ENCODE measurements at places on chromosomes 16 and 17. TPM values are rescaled to one million over a fixed set of nuclear protein-coding genes. Genes with fewer than 3 reads are reported as not detected.
A peak's percentile ranks its signal among the peaks of the same experiment; 100 is the strongest.

NXPH3 gene
- total RNA-seq, result 0.46 TPM

SCNN1B gene
- total RNA-seq, result 1.5 TPM

AANAT gene
- not detected for total RNA-seq

HOXB1 gene
- not detected for total RNA-seq

SSH2 gene
- 83.8 TPM for total RNA-seq

SLC39A11 gene
- 18.6 TPM for total RNA-seq

ARHGAP44 gene
- 0.42 TPM for total RNA-seq

- H3K4me1 ChIP-seq, result peaks cover 39% of the 10 kb centered on the region
- peaks cover 12% of the 10 kb centered on the region for H3K36me3 ChIP-seq
- H3K4me3 ChIP-seq, result no peak overlapping the region
- H3K27ac ChIP-seq, result peak overlapping the region; percentile 15
- H3K27me3 ChIP-seq, result no peaks in the 10 kb centered on the region
- no peak for DNase-seq
Observed at GRCh38 chr17:29732613-29733012, 109.9 kb upstream of the CORO6 start.

DNA sequence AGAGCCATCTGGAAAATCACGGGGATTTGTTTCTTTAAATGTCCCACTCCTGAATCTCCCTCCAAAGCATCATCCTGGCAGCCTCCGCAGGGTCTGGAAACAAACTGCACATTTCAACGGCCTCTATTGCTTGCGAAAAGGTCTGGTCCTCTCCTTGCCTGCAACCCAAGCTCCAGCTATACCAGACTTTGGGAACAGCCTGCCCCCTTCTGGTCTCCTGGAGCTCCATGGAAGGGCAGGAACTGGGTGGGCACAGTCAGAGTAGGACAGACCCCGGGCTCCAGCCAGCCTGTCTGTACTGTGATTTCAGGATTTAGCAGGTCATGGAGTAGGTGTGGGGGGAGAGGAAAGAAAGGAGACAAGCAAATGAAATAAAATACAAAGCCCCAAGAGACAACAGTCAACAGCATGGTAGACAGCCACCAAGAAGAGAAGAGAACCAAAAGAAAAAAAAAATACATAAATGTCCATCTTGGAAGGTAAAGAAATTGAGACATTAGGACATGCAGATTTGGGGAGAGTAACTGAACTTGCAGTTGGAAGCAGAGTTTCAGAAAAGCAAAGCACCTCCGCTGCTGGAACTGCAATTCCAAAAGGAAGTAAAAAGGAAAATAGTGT, 2.7 kb downstream of the XYLT1 start:
- H3K4me1 ChIP-seq, result no peaks in the 10 kb centered on the region
- H3K27me3 ChIP-seq, result peaks cover 28% of the 10 kb centered on the region
- no peaks in the 10 kb centered on the region for H3K36me3 ChIP-seq
- no peak overlapping the region for H3K4me3 ChIP-seq
- no peak overlapping the region for H3K27ac ChIP-seq

DNA sequence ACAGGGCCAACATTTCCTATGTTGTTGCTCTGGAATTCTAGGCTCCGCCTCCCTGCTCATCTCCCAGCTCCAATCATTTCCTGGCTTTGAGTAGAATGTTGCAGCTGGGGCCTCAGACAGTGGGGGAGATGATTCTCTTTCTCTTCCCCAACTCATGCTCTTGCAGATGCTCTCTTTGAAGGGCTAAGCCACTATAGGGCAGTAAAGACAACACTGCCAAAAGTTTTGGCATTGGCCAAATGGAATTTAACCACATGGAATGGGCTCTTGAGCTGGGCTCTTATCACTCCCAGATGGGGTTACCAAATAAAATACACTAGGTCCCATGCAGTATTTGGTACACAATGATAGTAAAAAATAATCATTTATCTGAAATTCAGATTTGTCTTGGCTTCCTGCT, 19.6 kb upstream of the EFCAB13 start:
- no peaks in the 10 kb centered on the region for H3K4me1 ChIP-seq
- no peak overlapping the region for H3K4me3 ChIP-seq
- no peaks in the 10 kb centered on the region for H3K36me3 ChIP-seq
- H3K27me3 ChIP-seq, result no peaks in the 10 kb centered on the region
- H3K27ac ChIP-seq, result no peak overlapping the region

DNA sequence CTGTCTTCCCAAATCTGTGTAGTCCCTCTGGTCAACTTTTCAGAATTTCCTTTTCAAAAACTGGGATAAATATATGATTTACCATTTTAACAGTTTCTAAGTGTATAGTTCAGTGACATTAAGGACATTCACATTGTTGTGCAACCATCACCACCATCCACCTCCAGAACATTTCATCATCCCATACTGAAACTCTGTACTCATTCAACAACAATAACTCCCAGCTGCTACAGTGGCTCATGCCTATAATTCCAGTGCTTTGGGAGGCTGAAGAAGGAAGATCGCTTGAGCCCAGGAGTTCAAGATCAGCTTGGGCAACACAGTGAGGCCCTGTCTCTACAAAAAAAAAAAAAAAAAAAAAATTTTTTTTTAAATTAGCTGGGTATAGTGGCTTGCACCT, 131.0 kb downstream of the AATF start:
- H3K27ac ChIP-seq, result no peak overlapping the region
- H3K36me3 ChIP-seq, result no peaks in the 10 kb centered on the region
- no peak overlapping the region for H3K4me3 ChIP-seq
- no peaks in the 10 kb centered on the region for H3K27me3 ChIP-seq

GRCh38 chr17:32786169-32786568, 90.8 kb downstream of the MYO1D start:
- no peak for DNase-seq
- H3K36me3 ChIP-seq, result no peaks in the 10 kb centered on the region
- H3K4me3 ChIP-seq, result no peak overlapping the region
- no peaks in the 10 kb centered on the region for H3K27me3 ChIP-seq
- no peaks in the 10 kb centered on the region for H3K4me1 ChIP-seq

DNA sequence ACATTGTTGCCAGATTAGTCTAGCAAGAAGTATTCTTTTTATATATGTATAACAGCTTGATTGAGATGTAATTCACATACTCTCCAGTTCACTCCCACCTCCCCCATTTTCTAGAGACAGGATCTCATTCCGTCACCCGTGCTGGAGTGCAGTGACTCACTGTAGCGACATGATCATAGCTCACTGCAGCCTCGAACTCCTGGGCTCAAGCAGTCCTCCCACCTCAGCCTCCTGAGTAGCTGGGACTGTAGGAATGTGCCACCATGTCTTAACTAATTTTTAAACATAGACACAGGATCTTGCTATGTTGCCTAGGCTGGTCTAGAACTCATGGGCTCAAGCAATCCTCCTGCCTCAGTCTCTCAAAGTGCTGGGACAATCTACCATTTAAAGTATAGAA, 3.3 kb upstream of the RSAD1 start:
- no peak overlapping the region for H3K27ac ChIP-seq
- no peak overlapping the region for H3K4me3 ChIP-seq
- H3K36me3 ChIP-seq, result no peaks in the 10 kb centered on the region
- DNase-seq, result no peak

- peaks cover 41% of the 10 kb centered on the region for H3K36me3 ChIP-seq
- H3K27me3 ChIP-seq, result no peaks in the 10 kb centered on the region
- H3K4me1 ChIP-seq, result peaks cover 36% of the 10 kb centered on the region
- H3K4me3 ChIP-seq, result peak overlapping the region; percentile 100
- peak overlapping the region; percentile 99 for H3K27ac ChIP-seq
Observed at GRCh38 chr17:4947411-4948165, 742 bp downstream of the PFN1 start.

DNA sequence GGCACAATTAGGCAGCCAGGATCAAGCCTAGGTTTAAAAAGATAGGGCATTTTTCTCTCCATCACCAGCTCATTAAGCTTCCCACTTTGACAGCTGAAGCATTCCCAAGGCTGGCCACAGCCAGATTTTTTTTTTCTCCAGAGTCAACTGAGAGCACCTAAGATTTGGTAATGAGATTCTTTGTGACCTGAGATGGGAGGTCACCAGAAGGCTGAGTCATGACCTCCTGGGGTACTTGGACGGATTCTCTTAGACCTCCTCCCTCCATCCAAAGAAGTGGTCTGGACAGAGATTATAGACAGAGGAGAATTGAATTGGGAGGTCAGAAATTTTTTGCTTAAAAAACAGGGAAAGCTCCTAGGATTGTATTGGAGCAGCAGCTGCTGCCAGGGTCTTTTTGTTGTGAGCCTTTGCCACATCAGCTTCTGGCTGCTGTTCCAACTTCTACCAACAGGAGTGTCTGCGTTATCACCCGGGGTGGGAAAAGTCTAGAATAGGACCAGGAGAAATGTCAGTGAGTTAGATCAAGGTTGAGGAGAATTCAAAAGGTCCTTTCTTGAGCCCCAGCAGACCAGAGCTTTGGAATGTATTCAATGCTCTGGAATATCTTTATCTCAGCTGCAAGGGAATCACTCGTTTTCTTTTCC, 221.2 kb upstream of the N4BP1 start:
- H3K27me3 ChIP-seq, result peaks cover 30% of the 10 kb centered on the region
- H3K36me3 ChIP-seq, result no peaks in the 10 kb centered on the region
- peak; percentile 6 for DNase-seq
- no peak overlapping the region for H3K27ac ChIP-seq
- H3K4me3 ChIP-seq, result no peak overlapping the region

- H3K4me1 ChIP-seq, result no peaks in the 10 kb centered on the region
- no peak overlapping the region for H3K4me3 ChIP-seq
- no peaks in the 10 kb centered on the region for H3K36me3 ChIP-seq
Observed at GRCh38 chr17:55898195-55898594, 147.3 kb downstream of the PCTP start.

- DNase-seq, result no peak
- H3K4me1 ChIP-seq, result no peaks in the 10 kb centered on the region
- H3K4me3 ChIP-seq, result no peak overlapping the region
Observed at GRCh38 chr16:70738083-70738977, 52.5 kb upstream of the MTSS2 start.

DNA sequence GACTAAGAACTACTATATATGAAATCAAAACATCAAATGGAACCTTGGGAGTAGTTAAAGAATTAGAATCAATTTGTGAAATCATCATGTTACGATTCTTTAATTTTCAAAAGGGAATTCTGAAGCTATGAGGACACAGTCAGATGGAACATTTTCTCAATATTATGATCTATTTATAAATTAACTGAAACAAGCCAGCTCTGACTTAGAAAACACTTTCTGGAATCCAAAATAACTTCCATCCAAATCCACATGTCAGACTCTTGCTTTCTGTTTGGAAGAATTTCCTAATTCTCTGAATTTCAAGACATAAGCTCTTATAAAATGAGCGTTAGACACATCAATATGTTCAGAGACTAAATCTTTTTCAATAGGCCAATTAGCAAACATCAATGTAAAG, 737.7 kb upstream of the SOX9 start:
- no peak for DNase-seq
- no peak overlapping the region for H3K4me3 ChIP-seq
- H3K4me1 ChIP-seq, result no peaks in the 10 kb centered on the region
- no peaks in the 10 kb centered on the region for H3K36me3 ChIP-seq

- peak; percentile 89 for DNase-seq
- H3K4me3 ChIP-seq, result peak within 1 kb of the TSS; percentile 81
- peaks cover 36% of the 10 kb centered on the region for H3K4me1 ChIP-seq
- H3K27ac ChIP-seq, result peak within 1 kb of the TSS; percentile 90
- H3K27me3 ChIP-seq, result no peaks in the 10 kb centered on the region
- H3K36me3 ChIP-seq, result peaks cover 5% of the 10 kb centered on the region
Observed at GRCh38 chr17:50129728-50130558, at the start of gene SAMD14. SAMD14 (minus strand) TSS chr17:50130160; CDS start chr17:50124959, 5,201 bp downstream.

GRCh38 chr16:84423416-84423837, 55.1 kb downstream of the ATP2C2 start:
- peaks cover 28% of the 10 kb centered on the region for H3K27me3 ChIP-seq
- peak; percentile 47 for DNase-seq
- H3K4me3 ChIP-seq, result no peak overlapping the region

DNA sequence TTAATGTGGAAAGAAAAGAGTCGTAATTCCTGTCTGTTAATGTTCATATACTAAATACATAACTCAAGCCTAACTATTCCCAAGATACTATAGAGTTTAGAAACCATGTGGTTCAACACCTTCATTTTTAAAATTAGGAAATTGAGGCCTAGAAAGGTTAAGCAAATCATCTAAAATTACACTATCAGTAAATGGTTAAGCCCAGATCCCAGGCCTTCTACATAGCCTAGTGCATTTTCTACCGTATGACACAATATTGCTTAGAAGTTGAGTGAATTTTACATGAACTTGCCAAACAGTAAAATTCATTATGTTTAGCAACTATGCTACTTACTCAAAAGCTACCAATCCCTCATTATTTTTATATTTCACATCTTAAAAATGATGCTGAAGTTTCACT, 6.8 kb downstream of the NACA2 start:
- no peak for DNase-seq
- no peaks in the 10 kb centered on the region for H3K36me3 ChIP-seq
- H3K27ac ChIP-seq, result no peak overlapping the region
- no peaks in the 10 kb centered on the region for H3K4me1 ChIP-seq

- peaks cover 4% of the 10 kb centered on the region for H3K4me1 ChIP-seq
- no peak within 1 kb of the TSS for H3K27ac ChIP-seq
- no peaks in the 10 kb centered on the region for H3K36me3 ChIP-seq
- peak within 1 kb of the TSS; percentile 34 for H3K4me3 ChIP-seq
Observed at GRCh38 chr17:34579017-34579946, at the start of gene TMEM132E. TMEM132E (plus strand) TSS chr17:34579582; CDS start chr17:34581077, 1,495 bp downstream.

DNA sequence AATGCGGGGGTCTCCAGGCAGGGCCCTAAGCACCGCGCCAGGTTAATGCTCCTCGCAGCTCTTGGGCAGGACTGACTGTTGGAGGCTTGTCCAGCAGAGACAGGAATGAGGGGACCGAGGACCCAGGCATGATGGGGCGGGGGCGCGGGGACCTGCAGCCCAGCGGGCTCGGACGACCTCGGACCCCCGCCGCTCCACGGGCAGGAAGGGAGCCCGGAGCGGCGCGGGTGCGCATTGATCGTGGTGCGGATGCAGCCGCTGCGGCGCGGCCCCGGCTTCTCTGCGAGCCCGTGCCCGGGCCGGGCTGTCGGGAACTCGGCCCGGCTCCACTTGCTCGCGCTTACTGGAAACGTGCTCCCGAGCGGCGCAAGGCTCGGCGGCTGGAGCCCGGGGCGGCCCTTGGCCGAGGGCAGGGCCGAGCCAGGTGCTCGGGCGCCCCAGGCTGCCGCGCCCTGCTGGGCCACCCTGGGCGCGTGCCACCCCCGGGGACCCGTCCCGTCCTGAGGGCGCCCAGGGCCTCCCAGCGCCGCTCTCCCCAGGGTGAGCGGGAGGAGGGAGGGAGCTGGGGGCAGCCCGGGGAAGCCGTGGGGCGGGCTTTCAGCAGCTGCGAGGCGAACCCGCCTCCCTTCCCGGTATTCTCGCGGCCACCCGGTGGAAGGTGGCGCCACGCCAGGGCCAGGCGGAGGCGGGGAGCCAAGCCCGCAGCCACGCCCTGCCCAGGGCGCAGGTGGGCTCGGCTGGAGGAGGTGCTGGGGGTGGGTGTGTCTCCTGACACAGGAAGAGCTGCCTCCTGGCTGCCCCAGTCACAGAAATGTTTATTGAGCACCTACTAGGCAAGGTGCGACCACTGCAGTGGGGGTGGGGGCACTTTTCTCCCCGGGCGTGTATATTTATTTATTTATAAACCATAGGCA, 45.9 kb downstream of the SOCS3 start:
- H3K27me3 ChIP-seq, result no peaks in the 10 kb centered on the region
- H3K27ac ChIP-seq, result peak overlapping the region; percentile 89
- peak; percentile 76 for DNase-seq
- H3K4me3 ChIP-seq, result peak overlapping the region; percentile 46
- no peaks in the 10 kb centered on the region for H3K36me3 ChIP-seq

Measured in A673 (cell line).